Activated CD4-positive, alpha-beta T cell treated with anti-CD3 and anti-CD28 coated beads for 36 hours (primary cell): ENCODE measurements at places on chromosomes 1 and 21. TPM values are rescaled to one million over a fixed set of nuclear protein-coding genes. Genes with fewer than 3 reads are reported as not detected.

- DNase-seq: no peak
These were observed 130.4 kb downstream of the ATP1B1 start for GRCh38 chr1:169236880-169237279.

DNA sequence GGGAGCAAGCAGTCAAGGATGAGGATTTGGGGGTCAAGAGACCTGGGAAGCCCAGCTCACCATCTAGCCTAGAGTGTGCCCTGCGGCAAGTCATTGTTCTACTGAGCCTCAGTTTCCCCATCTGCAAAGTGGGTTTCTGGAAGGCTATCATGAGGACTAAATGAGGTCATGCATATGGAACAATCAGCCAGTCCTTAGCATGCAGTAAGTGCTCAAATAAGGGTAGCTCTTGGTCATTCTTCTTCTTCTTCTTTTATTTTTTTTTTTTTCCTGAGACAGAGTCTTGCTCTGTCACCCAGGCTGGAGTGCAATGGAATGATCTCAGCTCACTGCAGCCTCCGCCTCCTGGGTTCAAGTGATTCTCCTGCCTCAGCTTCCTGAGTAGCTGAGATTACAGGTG lies 99.9 kb upstream of the RUNX3 start:
- no peak for DNase-seq

DNA sequence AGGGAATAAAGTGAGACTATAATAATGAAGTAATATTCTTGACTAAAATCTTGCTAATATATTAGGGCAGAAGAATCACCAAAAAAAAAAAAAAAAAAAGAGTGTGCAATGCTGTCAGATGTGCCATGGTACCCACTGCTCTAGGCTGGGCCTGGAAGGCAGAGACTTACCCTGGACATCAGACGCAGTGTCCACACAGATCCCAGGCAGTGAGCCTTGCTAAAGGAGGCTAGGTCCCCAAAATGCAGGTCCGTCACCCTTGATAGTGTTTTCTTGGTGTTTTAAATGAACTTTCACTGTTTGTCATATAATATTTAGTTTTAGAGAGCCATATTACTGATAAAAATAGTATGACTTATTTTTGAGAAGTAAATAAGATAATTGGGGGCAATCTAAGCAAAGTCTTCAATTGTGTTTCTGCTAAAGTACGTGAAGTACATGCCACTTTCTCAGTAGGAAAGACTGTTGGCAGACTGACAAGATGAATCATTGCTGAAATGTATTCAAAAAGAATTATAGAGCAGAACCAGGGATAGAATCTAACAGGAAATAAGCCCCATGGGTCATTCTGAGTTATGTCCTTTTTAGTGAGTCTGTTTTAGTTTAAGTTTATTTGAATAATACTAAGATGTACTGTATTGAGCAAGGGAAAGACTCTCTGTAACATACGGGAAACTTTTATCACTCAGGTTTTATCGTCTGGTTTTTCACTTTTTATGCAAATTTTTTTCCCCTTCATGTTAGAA lies 74.6 kb upstream of the PDC start:
- DNase-seq: no peak

- DNase-seq: no peak
These were observed 297.3 kb upstream of the KAZN start for GRCh38 chr1:14300991-14301703.

- DNase-seq: no peak
These were observed 103.8 kb downstream of the LRRC7 start for GRCh38 chr1:69671363-69672010.

DNA sequence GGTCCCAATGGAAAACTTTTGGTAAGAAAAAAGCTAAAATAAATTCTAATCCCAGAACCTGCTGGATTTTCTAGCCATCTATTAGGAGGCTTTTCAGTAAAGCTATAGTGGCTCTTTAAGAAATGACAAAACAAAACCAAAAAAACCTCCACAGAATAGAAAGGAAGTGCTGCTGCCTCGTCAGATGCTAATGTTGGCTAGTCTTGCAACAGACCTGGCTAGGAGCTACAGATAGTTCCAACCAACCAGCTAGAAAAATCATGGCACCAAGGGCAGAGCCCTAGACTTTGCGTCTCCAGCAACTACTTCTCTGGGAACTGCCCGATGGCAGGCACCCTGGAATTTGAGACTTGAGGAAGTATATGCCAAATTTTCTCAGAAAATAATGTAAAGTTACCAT lies 7.6 kb downstream of the CD101 start:
- peak; percentile 25 for DNase-seq

- no peak for DNase-seq
These were observed 10.3 kb downstream of the FBXO28 start for GRCh38 chr1:224124220-224124619.

- no peak for DNase-seq
These were observed 2.7 kb upstream of the KRTAP10-1 start for GRCh38 chr21:44542716-44543115.

DNA sequence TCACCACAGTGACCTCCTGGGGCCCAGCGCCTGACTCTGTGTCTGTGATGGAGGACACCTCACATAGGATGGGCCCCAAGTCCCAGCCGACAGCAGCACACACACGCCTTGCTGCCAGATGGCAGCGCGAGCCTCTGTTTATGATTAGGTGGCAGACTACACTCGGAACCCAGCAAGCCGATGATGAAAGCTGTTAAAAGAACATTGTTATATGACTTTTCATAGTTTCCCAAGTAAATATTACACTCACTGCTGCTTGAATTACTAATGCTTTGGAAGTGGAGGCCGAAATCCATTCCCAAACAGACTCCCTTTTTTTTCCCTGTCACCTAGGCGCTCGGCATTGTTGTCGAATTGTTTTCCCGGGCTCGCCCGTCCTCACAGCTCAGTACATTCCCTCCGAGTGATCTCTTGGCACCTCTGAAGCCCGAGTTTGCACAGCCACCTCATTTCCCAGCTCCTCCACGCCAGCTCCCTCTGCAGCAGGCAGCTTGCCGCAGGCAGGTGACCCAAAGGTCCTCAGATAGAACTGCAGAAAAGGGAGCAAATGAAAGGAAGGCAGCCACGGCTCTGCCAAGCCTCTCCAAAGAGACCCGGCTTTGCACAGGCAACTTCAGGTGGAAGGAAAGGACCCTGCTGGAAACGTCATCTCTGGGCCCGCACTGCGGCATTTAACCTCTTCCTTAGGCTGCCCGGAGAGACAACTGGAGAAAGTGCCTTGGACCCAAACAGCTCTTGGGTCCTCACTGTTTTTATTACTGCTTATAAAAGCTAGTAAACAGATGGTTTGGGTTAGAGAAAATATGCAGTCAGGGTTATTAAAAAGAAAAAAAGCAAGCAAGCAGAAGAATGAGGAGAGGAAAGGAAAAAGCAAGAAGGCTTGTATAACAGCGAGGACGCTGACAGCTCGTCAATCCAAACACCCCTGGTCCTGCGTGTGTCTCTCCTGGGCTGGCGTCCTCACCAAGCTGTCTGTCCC lies 72.2 kb upstream of the SLC25A33 start:
- DNase-seq: no peak

- no peak for DNase-seq
These were observed 30.2 kb upstream of the CA6 start for GRCh38 chr1:8915446-8915845.

GRCh38 chr1:86981482-86982213 lies 67.2 kb downstream of the HS2ST1 start:
- DNase-seq: no peak

DNA sequence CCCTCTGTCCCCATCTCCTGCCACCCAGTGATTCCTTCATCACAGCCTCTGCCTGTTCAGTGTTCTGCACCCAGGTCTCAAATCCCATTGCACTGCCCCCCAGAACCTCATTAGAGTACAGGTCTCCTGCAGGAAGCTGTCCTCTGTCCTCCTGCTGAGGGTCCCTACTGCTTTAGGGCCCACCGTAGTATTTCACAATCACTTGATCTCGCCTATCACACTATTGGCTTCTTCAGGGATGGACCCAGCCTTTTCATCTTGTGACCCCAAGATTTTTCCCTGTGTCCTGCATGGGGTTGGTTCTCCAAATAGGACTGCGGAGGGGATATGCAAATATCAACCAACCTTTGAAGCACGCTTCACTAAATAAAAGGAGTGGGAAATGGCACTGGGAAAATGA lies 331.1 kb upstream of the AJAP1 start:
- DNase-seq: no peak

DNA sequence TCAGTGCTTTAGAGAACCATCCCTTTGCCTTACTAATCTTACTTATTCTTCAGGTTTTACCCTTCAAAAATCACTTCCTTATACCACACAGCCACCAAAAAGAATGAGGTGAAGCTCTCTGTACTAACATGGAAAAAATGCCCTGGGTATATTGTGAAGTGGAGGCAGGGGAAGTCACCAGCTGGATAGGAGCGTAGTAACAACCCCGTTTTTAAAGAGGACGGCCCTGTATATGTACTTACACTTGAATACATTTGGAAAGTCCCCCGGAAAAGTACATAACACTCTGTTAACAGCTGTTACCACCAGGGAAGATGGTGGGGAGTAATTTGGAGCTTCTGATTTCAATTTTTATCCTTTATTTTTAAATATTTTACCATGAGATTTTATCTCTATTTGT lies 28.2 kb upstream of the KHDRBS1 start:
- DNase-seq: peak; percentile 21

GRCh38 chr1:49339043-49339442 lies 562.4 kb upstream of the BEND5 start:
- DNase-seq: no peak

GRCh38 chr1:160862203-160863060 lies at the start of gene CD244:
CD244 (minus strand) TSS chr1:160862887; CDS start chr1:160862677, 210 bp downstream.
- DNase-seq: peak; percentile 79

DNA sequence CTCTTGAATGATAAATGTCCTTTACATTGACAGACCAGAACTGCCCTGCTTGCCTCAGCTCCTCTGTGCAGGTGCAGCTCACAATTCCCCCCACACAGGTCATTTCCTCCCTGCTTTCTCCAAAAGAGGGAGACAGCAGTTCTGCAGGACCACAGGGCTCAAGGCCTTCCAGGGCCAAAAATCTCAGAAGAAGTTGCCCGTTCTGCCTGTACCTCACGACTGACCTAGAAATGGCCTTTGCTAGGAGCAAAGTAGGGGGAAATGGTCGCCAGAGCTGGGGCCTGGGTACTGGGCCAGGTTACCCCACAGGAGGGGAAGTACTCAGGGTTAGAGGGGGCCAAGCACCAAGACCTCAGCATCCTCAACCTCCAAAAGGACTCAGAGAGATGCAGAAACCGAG lies 11.1 kb downstream of the RNU1-2 start:
- no peak for DNase-seq

DNA sequence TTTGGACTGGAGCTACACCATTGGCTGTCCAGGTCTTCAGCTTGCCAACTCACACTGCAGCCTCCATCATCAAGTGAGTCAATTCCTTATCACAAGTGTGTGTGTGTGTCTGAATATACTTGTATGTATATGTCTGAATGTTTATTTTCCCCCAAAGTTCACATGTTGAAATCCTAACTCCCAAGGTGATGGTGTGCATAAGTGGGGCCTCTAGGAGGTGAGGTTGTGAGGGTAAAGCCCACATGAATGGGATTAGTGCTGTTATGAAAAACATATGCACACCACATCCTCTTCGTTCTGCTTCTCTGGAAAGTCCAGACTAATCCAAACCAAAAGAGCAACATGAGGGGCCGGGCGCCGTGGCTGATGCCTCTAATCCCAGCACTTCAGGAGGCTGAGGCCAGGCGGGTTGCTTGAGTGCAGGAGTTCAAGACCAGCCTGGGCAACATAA lies 48.7 kb upstream of the LBR start:
- DNase-seq: no peak

- DNase-seq: no peak
These were observed 9.4 kb upstream of the CTBS start for GRCh38 chr1:84583648-84584047.

GRCh38 chr1:101221945-101222429 lies 14.8 kb upstream of the S1PR1 start:
- DNase-seq: no peak

DNA sequence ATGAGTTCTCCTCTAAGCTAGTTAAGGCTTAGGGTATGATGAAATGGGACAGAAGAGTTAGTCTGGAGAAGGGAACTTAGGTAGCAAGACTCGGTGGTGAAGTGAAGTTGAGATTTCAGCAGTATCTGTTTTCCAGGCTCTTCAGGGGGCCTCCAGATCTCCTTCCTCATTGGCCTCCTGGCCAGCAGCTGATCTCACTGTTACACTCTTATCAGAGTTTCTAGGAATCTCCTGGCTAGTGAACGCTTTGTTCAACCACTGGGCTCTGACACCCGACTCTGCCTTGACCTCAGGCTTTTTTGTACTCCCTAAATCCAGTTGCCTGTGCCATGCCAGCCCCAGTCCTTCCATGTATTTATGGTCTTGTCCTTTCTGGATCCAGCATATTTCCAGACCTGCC lies 311.0 kb downstream of the ASTN1 start:
- DNase-seq: no peak

- no peak for DNase-seq
These were observed 123.7 kb downstream of the FOXD2 start for GRCh38 chr1:47561523-47562007.

GRCh38 chr1:80248886-80249285 lies 1242.4 kb upstream of the ADGRL4 start:
- no peak for DNase-seq

DNA sequence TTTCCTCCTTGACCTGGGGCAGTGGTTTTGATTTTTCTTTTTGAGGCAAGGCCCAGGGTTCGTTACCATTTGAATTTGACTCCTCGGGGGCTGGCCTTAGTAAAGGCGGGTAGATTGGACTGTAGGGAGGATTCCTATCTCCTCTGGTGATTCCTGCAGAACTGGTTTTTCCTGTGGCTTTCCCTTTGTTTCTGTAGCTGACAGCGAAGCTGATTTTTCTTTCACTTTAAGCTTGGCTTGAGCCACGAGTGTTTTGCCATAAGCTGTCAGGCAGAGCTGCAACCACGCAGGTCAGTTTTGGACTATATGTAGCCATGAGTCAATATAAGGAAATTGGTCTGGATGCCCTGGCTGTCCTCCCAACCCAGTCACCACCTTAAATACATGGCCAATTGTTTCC lies 28.7 kb upstream of the KCNJ15 start:
- DNase-seq: no peak

DNA sequence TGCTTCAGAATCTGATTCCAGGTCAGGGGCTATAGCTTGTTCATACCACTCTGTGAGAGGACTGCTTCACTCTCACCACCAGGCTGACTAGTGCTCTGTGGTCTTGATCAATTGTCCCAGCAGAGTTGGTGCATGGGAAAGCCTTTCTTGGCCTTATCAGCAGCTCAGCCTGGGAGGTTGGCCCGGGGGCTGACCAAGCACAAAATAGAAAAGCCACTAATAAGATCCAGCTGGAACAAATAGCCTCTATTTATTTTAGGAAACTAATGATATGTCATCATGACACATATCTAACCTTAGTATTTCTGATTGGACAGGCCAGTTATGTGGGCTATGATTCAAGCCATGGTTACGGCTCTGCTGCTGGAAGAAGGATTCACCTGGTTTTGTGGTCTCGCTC lies 134.2 kb downstream of the GDAP2 start:
- DNase-seq: no peak

- DNase-seq: no peak
These were observed 1.6 kb upstream of the ROR1 start for GRCh38 chr1:63772201-63772600.

The BCL2L15 gene
- total RNA-seq: 1.3 TPM

The ACTN2 gene
- total RNA-seq: 0.46 TPM

The NUP210L gene
- 0.04 TPM for total RNA-seq

The LRRC39 gene
- total RNA-seq: 0.32 TPM

The CADM3 gene
- not detected for total RNA-seq

The PGLYRP3 gene
- not detected for total RNA-seq

The CYP4A22 gene
- total RNA-seq: not detected

The CD247 gene
- total RNA-seq: 149 TPM

The GNG4 gene
- total RNA-seq: 0.98 TPM
